ENCODE measurements at places on chromosomes 1 and 21.

- no peak for DNase-seq
Measured at GRCh38 chr1:18957532-18958300, 1.2 kb upstream of the IFFO2 start.

- DNase-seq = peak; percentile 99
Measured at GRCh38 chr1:26126321-26127084, 14.9 kb downstream of the PDIK1L start.

- no peak for DNase-seq
Measured at GRCh38 chr1:17553975-17554700, 14.6 kb downstream of the ARHGEF10L start.

DNA sequence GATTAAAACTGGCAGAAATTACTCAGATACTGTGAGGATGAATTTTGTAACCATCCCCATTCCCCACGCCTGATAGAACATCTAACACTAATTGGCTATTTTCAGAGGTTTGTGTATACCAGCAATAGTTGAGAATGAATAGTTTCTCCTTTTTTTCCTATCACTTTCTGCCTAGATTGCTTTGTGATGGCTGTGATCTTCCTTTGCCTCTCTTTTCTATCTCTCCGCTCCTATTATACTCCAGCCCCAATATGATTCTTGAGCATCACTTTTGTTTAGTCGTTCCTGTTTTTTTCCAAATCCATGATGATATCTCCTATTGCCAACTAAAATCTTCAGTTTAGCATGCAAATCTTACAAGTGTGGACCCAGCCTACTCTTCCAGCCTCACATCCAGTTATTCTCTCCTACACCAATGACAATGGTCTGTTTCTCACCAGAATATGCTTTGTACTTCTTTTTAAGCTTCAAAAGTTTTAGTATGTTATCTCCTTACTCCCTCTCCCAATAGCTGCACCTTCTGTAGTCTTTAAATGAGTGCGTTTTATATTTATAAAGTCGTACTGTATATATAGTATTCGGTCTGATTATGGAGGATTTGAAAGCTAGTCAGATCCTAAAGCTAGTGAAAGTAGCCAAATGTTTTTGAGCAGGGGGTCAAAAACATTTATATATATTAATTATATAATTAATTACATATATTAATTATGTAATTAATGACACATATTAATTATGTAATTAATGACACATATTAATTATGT is 25.2 kb downstream of the MAGI3 start:
- DNase-seq = no peak

- no peak for DNase-seq
Measured at GRCh38 chr1:159554261-159554660, 18.5 kb upstream of the OR10J5 start.

GRCh38 chr1:43293896-43294760 is 6.7 kb upstream of the TIE1 start:
- no peak for DNase-seq

- DNase-seq = no peak
Measured at GRCh38 chr21:44940116-44940631, 345 bp downstream of the SLX9 start.

GRCh38 chr1:74763807-74764206 is 30.9 kb downstream of the TYW3 start:
- no peak for DNase-seq

- no peak for DNase-seq
Measured at GRCh38 chr21:35565204-35565611, 495.1 kb downstream of the SETD4 start.

GRCh38 chr1:181483285-181484195 is at the start of gene CACNA1E:
Gene CACNA1E, plus strand, starts transcription at chr1:181483517. Its CDS starts 228 bp downstream, at chr1:181483745.
- DNase-seq = peak; percentile 51

- no peak for DNase-seq
Measured at GRCh38 chr1:202279806-202280205, 61.9 kb downstream of the UBE2T start.

GRCh38 chr21:44063151-44063912 is 43.9 kb upstream of the PWP2 start:
- no peak for DNase-seq

DNA sequence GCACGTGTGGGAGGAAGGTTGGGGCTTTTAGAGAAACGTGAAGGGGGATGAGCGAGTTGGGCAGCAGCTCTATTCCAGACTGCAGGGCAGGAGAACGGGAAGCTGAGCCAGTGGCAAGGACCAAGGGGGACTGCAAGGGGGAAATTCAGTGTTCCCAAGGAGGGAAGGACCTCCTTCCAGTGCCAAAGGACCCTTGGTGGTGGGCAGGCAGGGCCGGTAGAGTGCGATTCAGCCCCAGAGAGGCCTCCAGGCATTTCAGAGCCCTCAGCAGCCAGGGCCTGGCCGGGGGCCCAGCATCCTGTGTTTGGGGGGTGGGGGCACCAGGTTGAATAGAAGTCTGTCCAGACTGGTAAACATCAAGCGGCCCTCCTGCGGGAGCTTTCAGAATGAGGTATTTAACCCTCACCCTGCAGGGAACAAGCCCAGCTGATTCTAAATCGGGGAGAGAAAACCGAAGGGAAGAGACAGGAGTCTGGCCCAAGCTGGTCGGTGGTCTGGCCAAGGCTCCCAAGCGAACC is 2.3 kb downstream of the COL9A2 start:
- no peak for DNase-seq

- DNase-seq = no peak
Measured at GRCh38 chr1:234645964-234646363, 36.0 kb upstream of the IRF2BP2 start.

- DNase-seq = no peak
Measured at GRCh38 chr1:246329900-246330299, 177.2 kb downstream of the SMYD3 start.

DNA sequence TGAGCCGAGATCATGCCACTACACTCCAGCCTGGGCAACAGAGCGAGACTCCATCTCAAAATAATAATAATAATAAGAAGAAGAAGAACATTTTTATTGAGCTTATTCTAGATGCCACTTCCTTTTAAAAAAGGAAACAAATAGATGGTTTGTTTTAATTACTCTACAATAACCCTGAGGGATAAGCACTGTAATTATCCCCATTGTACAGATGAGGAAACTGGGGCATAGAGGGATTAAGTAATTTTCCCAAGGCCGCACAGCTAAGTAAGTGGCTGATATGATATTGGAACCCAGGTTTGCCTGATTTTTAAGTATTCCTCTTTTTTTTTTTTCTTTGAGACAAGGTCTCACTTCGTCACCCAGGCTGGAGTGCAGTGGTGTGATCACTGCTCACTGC is 58.5 kb upstream of the LRIG2 start:
- no peak for DNase-seq

DNA sequence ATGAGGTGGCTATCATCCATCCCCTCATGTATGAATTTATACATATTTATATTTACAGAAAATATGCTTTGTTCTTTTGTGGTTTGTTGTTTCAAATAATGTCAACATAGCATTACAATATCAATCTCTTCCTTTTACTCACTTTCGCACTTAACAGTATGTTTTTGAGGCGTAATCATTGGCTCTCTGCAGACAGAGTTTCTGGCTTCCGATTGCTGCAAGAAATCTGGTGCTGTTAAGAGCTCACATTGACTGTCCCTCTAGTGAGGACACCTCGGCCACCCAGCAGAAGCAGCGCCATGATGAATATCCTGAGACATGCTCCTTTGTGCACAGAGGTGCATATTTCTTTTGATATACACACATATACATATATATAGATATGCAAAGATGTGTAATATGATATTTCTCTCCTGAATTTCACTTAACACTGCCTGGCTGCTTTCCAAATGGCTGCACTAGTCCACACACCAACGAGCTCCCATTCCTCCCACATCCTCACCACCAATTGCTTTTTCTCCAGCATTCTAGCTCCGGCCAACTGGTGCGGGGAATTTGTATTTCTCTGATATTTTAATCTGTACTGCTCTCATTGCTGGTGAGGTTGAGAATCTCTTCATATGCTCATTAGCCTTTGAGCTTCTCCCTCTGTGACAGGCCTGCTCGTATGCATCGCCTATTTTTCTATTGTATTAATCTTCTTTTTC is 248.4 kb downstream of the SIPA1L2 start:
- no peak for DNase-seq

GRCh38 chr1:156506450-156506849 is 5.9 kb upstream of the MEF2D start:
- DNase-seq = no peak

GRCh38 chr1:160309571-160309970 is 24.6 kb upstream of the PEX19 start:
- DNase-seq = no peak

- DNase-seq = no peak
Measured at GRCh38 chr21:15276243-15276642, 211.4 kb upstream of the NRIP1 start.

DNA sequence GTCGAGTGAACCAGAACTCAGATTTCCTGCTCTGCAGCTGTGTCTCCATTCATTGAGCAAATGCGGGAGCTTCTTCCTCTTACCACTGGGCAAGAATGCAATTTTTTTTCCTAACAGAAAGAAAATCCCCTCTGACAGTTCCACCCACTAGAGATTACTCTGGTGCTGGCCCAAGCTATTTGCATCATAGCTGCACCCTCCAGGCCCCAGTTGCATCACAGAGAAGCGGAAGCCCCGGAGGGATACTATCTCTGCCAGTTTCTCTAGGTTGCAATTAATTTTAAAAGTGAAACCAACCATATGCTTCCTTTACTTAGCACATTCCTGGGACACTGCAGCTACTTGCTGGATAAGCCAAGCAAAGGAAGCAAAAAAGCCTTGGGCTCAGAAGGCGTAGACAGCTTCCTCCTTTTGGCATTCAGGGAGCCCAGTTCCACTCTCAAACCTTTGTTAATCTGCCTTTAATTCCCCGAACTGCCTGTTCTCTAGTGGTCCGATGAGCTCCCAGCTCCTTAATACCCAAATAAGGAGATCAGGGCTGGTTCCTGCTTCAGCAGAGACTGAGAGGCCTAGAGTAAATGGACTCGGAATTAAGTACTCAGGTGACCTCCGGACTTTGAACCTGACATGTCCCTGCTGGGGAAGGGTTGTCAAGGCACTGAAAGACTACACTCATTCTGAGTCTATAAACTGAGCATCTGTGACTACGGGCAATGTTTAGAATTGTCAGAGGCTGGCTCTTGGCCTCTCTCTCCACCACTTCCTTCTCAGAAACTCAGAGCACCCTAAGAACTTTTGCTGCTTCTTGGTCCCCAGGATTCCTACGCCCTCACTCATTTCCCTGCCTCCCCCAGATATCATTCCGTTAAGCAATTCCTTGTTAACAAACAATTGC is 72.5 kb upstream of the TNFSF18 start:
- DNase-seq = no peak

- DNase-seq = no peak
Measured at GRCh38 chr1:2848006-2848670, 46.6 kb upstream of the TTC34 start.

DNA sequence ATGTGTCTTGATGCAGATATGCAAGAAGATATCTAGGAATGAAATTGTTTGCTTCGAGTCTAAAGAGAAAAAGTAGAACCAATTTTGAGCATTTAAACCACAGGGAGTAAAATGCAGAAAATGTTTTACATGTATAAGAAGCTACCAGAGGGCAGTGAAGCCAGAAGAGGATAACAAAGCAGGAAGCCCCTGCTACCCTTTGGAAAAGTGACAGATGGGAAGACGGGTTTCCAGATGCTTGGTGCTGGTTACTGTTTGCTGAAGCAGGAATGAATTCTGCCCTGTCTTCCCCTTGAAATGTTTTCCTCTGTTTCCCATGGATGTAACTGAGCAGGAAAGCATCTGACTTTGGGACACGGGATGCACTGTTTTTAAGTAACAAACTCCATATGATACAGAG is 822.2 kb downstream of the MRPL39 start:
- no peak for DNase-seq

DNA sequence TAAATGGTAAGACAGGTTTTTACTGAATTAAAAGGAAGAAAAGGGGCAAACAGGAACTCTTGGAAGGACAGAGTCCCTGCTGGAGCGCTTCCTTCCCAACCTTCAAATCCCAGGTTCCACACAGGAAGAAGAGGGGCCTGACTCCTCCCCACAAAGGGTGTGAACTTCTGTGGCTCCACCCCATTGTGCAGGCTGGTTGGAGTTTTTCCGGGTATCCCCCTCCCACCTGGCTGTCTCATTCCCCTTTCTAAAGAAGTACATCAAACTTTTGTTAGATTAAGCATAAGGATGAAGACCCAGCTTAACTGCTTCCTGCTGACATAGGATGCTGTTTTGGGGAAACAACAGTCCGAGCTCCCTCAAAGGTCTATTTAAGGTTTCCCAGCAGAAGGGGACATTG is 187.7 kb downstream of the FCRL5 start:
- DNase-seq = no peak

DNA sequence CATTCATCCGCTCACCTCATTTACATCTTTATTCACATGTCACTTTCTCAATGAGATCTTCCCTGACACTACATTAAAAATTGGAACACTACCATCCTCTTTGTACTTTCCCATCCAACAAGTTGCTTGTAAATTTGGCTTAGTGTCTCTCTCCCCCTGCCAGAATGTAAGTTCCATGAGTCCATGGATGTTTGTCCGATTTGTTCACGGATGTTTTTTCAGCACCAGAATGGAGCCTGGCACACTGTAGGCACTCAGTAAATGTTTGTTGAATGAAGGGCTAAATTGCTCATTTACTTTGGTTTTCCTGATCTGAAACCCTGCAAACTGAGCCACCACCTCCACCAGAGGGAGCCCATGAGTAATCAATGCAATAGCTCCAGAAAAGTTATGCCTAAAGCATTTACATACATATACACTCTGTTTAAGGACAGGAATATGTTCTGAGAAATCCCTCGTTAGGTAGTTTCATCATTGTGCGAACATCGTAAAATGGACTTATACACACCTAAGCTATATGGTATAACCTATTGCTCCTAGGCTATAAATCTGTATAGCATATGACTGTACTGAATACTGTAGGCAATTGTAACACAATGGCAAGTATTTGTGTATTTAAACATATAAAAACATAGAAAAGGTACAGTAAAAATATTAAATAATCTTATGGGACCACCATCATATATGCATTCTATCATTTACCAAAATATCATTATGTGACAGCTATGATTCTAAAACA is 2.8 kb upstream of the EYA3 start:
- peak; percentile 55 for DNase-seq

GRCh38 chr1:108828074-108828961 is 28.6 kb downstream of the AKNAD1 start:
- DNase-seq = peak; percentile 45

- no peak for DNase-seq
Measured at GRCh38 chr1:119040906-119041305, 52.8 kb upstream of the TBX15 start.

- DNase-seq = no peak
Measured at GRCh38 chr21:35316933-35317332, 267.8 kb upstream of the RUNX1 start.

- DNase-seq = peak; percentile 92
Measured at GRCh38 chr1:9321480-9321849, 28.8 kb downstream of the SPSB1 start.

GRCh38 chr1:57229076-57229475 is 194.8 kb downstream of the DAB1 start:
- DNase-seq = no peak

- no peak for DNase-seq
Measured at GRCh38 chr1:208251911-208252835, 8.0 kb upstream of the PLXNA2 start.

GRCh38 chr1:41711581-41711980 is 207.1 kb downstream of the HIVEP3 start:
- DNase-seq = no peak

GRCh38 chr1:3716351-3716750 is 35.9 kb upstream of the CCDC27 start:
- DNase-seq = no peak

All from DMS79 treated with DMSO at 0.1 percent for 48 hours (cell line).